ENCODE measurements at places on chromosomes 3 and 15. TPM values are rescaled to one million over a fixed set of nuclear protein-coding genes. Genes with fewer than 3 reads are reported as not detected.

PCBP4 gene
- 14.7 TPM for total RNA-seq

UACA gene
- 43.0 TPM for total RNA-seq

ZNF774 gene
- total RNA-seq: 1.6 TPM

FNDC3B gene
- 55.0 TPM for total RNA-seq

TEX9 gene
- 4.3 TPM for total RNA-seq

CSNK1G1 gene
- total RNA-seq: 33.8 TPM

CD276 gene
- 92.9 TPM for total RNA-seq

SNTN gene
- total RNA-seq: not detected

AGTR1 gene
- not detected for total RNA-seq

LNP1 gene
- total RNA-seq: 11.2 TPM

ST8SIA2 gene
- 1.5 TPM for total RNA-seq

COL7A1 gene
- 17.0 TPM for total RNA-seq

CDHR4 gene
- not detected for total RNA-seq

CLDN16 gene
- total RNA-seq: not detected

All from M059J (cell line).